HT-29 (cell line): ENCODE measurements at places on chromosomes 3 and 15.

- no peak for DNase-seq
These were observed 6.3 kb upstream of the RTP4 start for GRCh38 chr3:187361835-187362234.

- DNase-seq, result no peak
These were observed 15.5 kb upstream of the SCAANT1 start for GRCh38 chr3:63927422-63928280.

- no peak for DNase-seq
These were observed 28.6 kb downstream of the TFDP2 start for GRCh38 chr3:142120707-142121106.

- no peak for DNase-seq
These were observed 280.8 kb downstream of the SHQ1 start for GRCh38 chr3:72567474-72567873.

DNA sequence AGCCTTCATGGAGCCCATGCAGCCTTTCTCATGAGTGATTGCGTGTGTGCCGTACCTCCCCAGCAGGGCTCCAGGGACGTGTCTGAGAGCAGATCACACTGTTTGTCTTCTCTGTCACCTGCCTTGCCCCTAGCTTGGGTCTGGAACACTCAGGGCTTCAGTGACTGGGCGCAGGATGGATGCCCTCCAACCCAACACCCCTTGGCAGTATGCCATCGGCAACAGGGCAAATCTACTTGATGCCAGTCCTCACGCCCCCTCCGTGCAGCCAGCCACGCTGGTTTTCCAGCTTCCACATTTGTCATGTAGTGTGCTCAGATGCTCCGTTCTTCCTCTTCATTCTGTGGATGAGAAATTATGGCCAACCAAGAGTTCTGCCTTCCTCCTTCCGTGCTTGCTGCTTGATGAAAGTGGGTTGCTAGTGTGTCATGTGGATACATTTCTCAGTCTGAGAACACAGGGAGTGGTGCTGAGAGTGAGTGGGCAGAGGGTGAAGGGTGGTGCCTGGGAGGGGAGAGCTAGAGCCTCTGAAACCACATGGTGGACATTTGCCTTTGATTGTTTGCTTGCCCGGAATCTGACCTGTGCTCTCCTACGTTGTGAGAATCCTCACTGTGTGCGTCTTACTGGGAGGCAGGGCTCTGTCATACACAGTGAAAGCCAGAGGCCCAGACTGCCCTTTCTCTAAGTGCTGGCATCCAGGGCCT lies 97.2 kb downstream of the FAM43A start:
- DNase-seq, result peak; percentile 55

DNA sequence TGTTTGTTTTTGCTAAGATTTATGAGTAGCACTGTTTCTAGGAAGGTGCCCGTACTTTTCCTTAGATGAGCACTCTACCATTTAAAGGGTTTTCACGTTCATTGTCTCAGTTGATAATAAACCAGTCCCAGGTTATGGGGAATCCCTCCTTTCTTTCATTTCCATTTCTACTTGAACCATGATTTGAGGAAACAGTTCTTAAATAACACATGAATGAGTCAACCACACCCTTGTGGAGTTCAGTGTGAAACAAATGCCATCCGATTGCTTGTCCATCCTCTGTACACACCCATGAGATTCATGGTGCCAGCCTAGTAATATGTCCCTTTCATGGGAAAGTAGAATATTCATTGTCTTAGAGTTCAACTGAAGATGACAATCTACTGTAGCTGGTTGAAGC lies 23.1 kb downstream of the CMTM8 start:
- DNase-seq, result no peak

DNA sequence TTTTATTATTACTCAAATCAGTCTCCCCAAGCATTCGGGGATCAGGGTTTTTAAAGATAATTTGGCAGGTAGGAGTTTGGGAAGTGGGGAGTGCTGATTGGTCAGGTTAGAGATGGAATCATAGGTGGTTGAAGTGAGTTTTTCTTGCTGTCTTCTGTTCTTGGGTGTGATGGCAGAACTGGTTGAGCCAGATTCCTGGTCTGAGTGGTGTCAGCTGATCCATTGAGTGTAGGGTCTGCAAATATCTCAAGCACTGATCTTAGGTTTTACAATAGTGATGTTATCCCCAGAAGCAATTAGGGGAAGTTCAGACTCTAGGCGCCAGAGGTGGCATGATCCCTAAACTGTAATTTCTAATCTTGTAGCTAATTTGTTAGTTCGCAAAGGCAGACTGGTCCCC lies 20.6 kb upstream of the TRANK1 start:
- DNase-seq, result no peak

DNA sequence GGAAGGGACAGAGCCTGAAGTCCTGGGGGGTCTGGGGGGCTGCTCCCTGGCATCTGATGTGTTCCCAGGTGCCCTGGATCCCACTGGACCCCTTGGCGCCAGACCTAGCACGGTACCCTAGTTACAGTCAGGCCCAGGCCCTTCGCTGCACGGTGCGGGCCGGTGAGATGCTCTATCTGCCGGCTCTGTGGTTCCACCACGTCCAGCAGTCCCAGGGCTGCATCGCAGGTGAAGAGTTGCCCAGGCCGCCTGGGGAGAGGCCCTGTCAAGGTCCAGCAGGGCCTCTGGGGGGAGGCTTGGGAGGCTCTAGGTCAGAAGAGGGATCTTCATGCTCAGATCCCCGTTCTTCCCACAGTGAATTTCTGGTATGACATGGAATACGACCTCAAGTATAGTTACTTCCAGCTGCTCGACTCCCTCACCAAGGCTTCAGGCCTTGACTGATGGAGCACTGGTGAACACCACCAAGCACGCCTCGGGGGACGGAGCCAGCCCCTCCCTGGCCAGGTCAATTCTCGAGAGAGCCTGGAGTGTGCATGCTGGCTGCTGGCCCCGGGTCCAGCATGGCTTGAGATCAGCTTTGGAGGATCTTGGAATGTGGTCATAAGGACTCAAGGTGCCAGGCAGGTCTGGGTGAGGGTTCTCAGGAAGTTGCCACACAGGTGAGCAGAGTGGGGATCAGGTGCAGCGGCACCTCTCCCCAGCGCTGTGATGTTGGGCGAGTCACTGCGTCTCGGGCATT lies 1.8 kb upstream of the PLA2G4B start:
- DNase-seq, result no peak

DNA sequence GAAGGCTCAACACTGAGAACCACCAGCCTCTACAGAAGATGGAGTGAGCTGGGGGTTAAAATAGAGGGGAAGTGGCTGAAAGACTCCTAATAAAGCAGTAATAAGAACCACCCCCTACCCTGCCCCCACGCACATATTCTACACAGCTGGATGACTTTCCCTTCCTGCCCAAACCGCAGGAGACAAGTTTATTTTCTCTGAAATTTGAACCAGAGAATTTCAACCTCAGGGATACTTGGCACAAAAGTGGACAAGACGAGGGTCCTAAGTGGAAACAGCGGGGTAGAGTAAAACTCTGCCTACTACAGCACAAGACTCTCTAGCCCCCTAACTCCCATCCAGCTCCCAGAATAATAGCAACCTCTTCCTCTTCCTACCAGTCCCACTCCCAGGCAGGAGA lies 28.4 kb downstream of the USF3 start:
- DNase-seq, result no peak

- no peak for DNase-seq
These were observed 207.5 kb upstream of the DPH6 start for GRCh38 chr15:35753486-35753885.

DNA sequence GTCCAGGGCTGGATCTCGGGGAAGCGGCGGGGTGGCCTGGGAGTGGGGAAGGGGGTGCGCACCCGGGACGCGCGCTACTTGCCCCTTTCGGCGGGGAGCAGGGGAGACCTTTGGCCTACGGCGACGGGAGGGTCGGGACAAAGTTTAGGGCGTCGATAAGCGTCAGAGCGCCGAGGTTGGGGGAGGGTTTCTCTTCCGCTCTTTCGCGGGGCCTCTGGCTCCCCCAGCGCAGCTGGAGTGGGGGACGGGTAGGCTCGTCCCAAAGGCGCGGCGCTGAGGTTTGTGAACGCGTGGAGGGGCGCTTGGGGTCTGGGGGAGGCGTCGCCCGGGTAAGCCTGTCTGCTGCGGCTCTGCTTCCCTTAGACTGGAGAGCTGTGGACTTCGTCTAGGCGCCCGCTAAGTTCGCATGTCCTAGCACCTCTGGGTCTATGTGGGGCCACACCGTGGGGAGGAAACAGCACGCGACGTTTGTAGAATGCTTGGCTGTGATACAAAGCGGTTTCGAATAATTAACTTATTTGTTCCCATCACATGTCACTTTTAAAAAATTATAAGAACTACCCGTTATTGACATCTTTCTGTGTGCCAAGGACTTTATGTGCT lies 527 bp downstream of the B2M start:
- peak; percentile 61 for DNase-seq

DNA sequence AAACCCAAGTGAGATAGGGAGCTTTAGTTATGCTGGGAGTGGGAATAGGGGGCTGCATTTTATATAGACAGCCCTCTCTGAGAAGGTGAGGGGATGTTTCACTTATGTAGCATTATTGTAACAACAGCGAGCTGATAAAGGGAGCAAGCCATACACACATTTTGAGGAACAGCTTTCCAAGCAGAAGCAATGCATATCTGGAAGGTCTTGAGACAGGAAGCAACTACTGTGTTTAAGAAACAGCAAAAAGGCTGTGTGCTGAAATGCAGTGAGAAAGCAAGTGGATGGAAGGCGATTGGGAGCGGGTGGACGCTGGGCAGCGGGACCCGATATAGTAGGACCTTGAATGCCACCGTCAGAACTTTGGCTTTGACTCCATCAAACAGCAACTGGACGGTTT lies 155.9 kb upstream of the TBL1XR1 start:
- no peak for DNase-seq

DNA sequence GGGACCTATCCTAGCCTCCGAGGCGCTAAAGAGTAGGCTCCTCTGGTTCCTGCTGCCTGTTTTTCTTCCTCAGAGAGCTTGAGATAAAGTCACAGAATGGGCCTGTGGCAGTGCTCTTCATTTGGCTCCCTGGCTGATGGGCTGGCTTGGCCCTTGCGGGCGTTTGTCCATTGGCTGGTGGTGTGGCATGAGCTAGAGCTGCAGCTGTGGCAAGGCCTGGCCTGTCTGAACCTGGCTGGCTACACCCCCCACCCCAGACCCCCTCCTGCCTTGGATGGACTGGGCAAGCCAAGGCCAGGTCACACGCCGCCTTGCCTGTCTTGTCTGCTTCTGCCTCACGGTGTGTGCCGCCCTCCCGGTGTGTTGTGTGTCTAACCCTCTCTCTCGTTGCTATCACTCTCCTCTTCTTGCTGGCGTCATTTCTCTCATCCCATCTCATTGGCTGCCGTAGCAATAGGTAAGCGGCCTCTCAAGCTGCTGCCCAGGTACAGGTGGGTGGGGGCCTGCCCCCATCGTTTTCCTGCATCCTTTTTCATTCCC lies 3.2 kb downstream of the AP2M1 start:
- DNase-seq, result no peak

GRCh38 chr3:179068779-179069530 lies 2.7 kb downstream of the ZMAT3 start:
- DNase-seq, result peak; percentile 24

DNA sequence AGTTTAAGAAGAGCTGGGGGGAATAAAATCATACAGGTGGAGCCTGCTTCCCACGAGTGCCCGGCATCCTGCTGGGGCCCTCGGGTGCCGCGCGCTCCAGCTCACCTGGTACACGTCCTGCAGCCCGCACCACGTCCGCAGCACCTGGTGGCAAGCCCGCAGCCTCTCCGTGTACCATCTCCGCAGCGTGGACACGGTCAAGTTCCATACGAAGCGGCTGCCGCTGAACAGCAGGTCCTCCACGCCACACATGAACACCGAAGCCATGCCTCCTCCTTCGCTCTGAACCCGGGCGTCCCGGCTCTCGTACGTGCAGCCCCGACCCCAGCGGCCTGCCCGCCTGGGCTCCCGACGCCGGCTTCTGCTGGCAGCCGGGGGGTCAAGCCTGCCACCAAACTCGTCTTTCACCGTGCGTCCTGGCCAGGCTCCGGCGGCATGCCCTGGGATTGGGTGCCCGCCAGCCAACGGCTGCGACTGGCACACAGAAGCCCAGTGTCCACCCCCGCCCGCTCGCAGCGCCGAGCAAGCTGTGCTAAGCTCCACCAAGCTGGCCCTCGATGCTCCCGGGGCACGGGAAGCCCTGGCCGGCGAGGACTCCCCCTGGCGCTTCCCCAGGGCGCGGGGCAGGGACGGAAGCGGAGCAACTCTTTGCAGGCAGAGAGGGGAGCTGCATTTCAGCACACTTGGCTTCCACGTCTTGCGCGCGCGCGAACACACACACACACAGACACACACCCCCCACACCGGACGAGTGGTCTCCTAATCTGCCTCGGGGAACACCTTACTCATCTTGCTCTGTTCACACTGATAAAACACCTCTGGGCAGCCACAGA lies at the start of gene FRMD4B:
Gene FRMD4B, minus strand, starts transcription at position 366 of the 833 bp plus-strand sequence. Its CDS starts 99 bp downstream, at position 267.
- DNase-seq, result no peak

GRCh38 chr3:132650153-132650552 lies 9.5 kb downstream of the ACAD11 start:
- no peak for DNase-seq

DNA sequence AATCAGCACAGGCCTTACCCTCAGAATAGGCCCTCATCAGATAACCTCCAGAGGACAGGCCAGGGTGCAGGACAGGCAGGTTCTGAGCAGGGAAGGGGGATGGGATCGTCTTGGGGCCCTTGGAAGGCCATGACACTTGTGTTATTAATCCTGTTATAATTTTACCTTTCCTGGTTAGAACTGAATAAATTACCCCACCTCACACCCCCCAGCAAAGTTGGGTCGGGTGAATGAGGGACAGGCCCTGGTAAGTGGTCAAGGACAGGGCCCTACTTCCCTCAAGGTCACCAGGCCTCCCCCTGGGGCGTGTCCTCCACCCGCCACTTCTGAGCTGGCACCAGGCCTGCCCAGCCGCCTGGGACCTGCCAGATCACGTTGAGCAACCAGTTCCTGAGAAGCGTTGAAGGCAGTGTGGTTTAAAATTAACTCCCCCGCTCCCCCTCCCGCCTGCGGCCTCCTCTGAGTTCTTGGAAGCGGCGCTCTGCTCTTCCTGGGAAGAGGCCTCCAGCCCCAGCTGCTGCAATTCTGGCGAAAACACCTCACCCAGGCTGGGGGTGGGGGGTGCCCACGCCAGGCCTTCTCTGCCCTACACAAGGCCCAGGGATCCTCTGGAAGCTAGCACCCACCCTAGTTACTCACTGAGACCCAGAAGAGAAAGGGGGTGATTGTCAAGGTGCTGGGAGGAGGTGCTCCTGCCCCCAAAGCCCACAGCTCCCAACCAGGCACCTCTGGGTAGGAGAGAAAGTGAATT lies 10.6 kb downstream of the CISH start:
- peak; percentile 78 for DNase-seq

DNA sequence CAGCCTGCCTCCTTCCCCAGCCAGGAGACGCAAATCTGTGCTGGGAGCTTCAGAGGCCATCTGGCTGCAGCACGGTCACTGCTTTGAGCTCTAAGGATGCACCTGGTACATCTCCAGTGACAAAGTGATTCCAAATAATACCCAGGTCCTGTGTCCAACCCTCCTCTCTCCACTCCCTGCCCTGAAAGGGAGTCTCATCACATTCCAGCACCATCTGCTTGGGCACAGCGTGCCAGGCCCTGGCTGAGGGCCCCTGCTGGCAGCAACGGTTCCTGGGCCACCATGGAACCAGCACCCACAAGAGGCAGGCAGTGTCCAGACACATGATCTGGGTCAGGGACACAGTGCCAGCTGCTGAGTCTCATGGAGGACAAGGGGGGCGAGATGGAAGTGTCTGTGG lies 81.3 kb downstream of the MTHFS start:
- DNase-seq, result no peak

GRCh38 chr15:33158366-33158765 lies 36.1 kb downstream of the FMN1 start:
- DNase-seq, result no peak

- no peak for DNase-seq
These were observed 39.0 kb downstream of the CORO2B start for GRCh38 chr15:68617777-68618176.

- no peak for DNase-seq
These were observed 41.0 kb downstream of the SLCO2A1 start for GRCh38 chr3:133988631-133989161.
